KBM-7 (cell line): ENCODE measurements at places on chromosomes 1 and 21.

DNA sequence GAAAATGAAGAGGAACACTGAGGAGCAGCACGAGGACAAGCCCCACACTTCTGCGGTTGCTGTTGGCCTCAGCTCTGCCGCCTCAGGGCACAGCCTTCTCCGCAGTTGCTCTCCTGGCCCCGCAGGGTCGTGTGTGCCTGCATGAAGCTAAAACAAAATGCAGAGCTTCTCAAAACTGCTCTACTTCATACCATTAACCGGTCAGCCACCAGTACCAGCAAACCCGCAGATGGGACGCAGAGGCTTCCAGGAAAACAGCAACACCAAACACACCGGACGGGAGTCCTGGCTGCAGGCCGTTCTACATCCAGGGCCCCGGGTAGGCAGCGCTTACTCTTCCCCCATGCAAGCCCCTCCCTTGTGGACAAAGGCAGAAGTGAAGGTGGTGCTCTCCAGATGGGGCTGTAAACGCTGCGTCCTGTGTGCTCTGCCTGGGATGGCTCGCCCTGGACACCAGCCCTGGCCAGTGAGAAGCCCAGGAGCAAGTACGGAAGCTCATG is 7.1 kb upstream of the C1orf159 start:
- DNase-seq, result peak; percentile 33

DNA sequence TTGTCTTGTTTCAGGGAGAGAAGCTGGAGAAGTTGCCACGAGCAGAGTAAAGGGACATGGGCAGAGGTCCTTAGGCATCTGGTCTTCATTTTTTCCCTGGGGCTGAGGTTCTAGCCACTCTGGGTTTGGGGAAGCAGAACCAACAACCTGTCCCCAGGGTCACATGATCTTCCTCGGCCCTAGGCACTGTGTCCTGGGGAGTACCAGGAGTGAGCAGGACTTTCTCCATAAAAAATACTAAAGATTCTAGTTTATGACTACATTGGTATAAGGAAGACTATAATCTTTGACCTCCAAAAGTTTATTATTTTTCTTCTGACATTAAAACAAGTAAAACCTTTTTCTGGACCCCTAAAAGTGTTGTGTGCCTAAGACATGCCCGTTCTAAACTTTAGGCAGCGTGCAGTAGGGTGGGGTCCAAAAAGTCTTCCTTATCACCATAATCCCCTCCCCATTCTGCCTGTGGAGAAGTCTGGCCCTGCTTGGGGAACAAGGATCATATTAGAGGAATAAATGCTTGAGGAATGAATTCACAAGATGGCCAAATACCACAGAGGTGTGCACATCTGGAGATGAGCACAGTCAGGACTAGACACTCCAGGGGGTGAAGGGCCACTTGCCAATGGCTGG is 19.3 kb upstream of the IGSF3 start:
- no peak for DNase-seq

DNA sequence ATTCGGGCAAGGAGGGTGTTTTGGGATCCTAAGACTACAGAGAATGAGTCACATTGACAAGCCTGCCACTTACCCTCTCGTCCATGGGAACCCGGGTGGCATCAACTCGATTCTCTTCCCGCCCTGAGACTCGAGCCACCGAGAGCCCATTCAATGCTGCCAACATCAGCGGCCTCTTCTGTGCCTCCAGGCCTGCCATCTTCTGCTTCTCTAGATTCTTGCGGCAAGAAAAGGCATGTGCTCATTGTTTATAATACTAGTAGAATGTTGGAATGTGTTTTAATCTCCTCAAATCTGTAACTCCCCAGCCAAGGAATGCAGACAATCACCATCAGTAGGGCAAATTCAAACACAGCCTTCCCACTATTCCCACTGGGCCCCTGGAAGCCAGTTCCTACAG is 96.9 kb downstream of the SMYD2 start:
- DNase-seq, result no peak

- peak; percentile 26 for DNase-seq
Observed at GRCh38 chr1:111162488-111162880, 22.5 kb downstream of the CEPT1 start.

- DNase-seq, result no peak
Observed at GRCh38 chr1:175693364-175693763, 50.0 kb downstream of the TNR start.

DNA sequence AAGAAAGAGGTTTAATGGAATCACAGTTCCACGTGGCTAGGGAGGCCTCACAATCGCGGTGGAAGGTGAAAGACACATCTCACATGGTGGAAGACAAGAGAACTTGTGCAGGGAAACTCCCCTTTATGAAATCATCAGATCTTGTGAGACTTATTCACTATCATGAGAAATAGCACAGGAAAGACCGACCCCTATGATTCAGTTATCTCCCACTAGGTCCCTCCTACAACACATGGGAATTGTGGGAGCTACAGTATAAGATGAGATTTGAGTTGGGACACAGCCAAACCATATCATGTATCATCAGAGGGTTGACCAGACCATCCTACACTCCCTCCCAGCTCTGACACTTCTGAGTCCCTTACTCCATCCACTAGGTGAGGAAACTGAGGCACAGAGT is 143.9 kb upstream of the KLHDC7A start:
- DNase-seq, result no peak
